ENCODE measurements at places on chromosomes 1 and 21.

DNA sequence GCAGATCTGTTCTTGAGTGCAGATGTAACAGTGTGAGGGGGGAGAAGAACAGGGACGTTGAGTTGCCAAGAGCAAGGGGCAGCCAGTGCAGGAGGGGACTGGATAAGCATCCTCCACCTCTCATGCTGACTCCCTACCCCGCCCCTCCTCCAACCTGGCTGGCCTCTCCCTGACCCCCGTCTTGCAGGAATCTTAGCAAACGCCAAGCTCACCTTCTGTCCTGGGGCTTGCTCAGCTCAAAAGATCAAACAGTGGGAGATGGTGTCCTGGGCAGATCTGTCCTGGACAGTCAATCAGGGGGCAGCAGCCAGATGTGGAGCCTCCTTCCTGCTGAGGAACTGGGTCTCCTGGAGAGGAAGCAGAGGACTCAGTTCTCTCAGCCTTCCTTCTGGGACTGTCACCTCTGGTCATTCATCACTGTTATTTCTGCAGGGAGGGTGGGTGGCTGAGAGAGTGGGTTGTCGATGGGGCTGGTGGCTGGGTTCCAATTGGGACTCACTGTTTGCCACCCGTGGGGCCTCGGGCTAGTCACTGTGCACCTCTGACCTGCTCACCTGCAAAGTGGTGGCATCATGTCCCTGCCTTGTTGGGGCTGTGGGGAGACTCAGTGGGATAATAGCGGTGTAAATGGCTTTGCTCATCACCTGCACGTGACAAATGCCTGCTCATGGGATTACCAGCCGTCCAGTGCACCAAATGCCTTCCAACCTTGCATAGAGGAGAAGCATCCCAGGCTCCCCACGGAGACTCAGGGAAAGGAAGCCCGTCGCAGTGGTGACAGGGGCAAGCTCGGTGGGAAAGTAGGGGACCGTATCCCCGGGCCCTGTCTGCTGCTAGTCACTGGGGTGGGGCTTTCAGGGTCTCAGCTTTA lies 154.4 kb downstream of the PTPRU start:
- no peak for DNase-seq

GRCh38 chr1:224726441-224727182 lies 110.5 kb downstream of the CNIH3 start:
- DNase-seq: peak; percentile 74

- peak; percentile 58 for DNase-seq
Measured at GRCh38 chr21:37532868-37533780, 166.6 kb downstream of the DYRK1A start.

DNA sequence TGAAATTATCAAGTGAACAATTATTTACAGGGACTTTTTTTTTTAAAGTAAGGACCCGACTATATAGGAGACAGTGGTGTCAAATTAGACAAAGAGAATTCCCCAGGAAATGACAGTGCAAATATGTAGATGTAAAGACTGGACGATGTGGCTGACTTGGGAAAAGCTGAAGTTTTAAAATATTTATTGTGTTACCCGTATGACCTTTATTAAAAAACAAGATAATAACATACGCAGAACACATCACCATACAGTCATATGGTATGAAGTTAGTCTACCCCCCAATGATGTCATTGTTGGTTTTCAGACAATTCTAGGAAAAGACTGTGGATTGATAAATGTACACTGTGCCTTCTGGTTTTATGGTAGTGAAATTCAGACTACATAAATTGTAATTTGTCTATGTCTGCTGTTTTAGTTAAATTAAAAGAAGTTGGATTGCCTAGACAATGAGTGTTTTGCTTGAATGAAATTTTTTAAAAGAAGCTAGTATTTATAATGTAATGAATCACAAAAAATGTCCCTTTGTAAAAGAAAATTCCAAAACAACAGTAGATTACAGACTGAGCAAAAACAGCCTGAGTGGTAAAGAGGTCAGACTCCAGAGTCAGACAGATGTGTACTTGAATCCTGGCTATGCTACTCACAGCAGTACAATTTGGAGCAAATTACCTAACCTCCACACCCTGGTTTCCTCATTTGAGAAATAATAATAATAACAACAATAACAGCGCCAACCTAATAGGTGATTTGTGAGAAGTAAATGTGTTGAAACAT lies 15.5 kb upstream of the PDC start:
- no peak for DNase-seq

GRCh38 chr1:186139701-186140100 lies 235.4 kb downstream of the TPR start:
- DNase-seq: no peak

- DNase-seq: no peak
Measured at GRCh38 chr1:97157991-97158390, 436.4 kb downstream of the PTBP2 start.

DNA sequence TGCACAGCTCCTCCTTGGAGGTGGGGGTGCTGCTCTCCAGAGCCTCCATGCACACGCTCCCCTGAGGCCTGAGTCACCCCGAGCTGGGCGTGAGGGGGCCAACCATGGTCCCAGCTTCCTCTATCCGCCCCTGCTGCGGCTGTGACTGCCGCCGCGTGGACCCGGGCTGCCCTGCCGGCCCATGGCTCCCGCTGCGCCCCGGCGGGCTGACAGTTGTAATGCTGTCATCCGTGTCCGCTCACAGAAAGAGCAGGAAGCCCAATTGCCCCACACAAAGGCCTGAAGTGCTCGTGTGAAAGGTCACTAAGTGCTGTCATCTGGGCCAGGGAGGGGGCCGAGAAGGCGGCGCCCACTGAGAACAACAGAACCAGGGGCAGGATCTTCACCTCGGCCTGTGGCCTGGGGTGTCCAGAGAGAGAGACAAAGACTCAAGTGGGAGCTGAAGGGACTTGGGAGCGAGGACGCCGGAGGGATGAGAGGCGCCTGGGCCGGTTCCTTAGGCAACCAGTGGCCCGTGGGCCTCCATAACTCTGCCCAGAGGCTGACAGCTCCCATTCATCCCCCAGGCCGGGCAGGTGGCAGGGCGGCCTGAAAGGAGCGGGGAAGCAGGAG lies 31.5 kb downstream of the OLIG1 start:
- DNase-seq: no peak

- no peak for DNase-seq
Measured at GRCh38 chr1:241101622-241102021, 255.4 kb downstream of the RGS7 start.

GRCh38 chr1:14296795-14297194 lies 301.7 kb upstream of the KAZN start:
- DNase-seq: peak; percentile 72

- no peak for DNase-seq
Measured at GRCh38 chr1:186793582-186793927, 35.2 kb upstream of the PLA2G4A start.

- no peak for DNase-seq
Measured at GRCh38 chr1:98112626-98113025, 191.8 kb upstream of the DPYD start.

DNA sequence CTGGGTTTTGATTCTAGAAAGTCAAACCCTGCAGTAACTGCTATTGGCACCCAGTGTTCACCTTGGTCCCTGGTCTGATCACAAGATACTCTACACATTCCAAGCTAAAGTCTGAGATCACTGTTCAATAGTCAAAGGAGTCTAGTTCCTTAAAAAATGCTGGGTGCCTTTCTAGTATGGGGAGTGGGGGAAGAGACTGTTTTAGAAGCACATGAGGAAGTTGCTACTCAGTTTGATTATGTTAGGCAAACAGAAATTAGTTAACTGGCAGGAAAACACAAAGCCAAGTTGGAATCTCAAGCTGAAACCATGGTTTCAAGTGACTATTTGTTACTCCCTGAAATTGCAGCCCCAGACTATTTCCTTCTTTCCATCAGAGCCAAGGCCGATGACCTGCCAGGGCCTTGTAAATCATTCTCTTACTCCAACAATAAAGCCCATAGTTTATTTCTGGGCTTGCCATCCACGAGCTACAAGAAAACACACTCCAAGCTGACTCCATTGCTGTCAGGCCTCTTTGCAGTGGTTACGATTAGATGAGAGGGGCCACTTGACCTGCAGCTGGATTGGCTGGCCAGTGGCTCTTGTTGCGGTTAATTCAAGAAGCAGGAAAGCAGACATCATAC lies 21.1 kb upstream of the VTCN1 start:
- no peak for DNase-seq

GRCh38 chr1:61171974-61172373 lies 89.6 kb downstream of the NFIA start:
- no peak for DNase-seq

GRCh38 chr1:15685820-15686219 lies 1.7 kb downstream of the PLEKHM2 start:
- no peak for DNase-seq

- DNase-seq: peak; percentile 47
Measured at GRCh38 chr1:119549719-119550132, 42.7 kb downstream of the HSD3B1 start.

GRCh38 chr1:53896635-53897229 lies 2.7 kb downstream of the DIO1 start:
- peak; percentile 89 for DNase-seq

GRCh38 chr1:181778640-181779260 lies 282.8 kb downstream of the ZNF648 start:
- peak; percentile 49 for DNase-seq

- DNase-seq: no peak
Measured at GRCh38 chr1:115261496-115261895, 76.6 kb downstream of the NGF start.

- no peak for DNase-seq
Measured at GRCh38 chr1:74388855-74389254, 123.6 kb downstream of the LRRC53 start.

- no peak for DNase-seq
Measured at GRCh38 chr1:184480736-184481135, 93.9 kb downstream of the C1orf21 start.

- no peak for DNase-seq
Measured at GRCh38 chr1:52899445-52899894, 22.1 kb downstream of the ECHDC2 start.

DNA sequence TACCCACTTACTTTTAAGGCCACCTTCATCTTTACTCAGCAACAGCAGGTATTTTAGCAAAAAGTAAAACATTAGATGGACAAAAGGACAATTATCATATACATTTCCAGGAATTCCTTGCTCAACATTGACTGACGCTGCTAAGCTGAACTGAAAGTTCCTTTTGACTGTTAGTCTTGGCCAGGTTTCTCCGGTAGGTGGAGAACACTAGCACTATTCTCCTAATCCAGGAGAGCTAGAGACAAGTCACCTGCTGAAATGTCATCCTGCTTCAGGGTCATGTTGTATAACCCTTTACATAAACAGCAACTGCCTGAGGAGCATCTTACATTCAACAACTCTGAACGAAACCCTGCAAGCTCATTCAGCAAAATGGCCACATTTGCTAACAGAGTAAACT lies 109.0 kb upstream of the ESRRG start:
- no peak for DNase-seq
